ENCODE measurements at places on chromosomes 1 and 21. TPM values are rescaled to one million over a fixed set of nuclear protein-coding genes. Genes with fewer than 3 reads are reported as not detected.
A peak's percentile ranks its signal among the peaks of the same experiment; 100 is the strongest.

The LCE7A gene
- not detected for total RNA-seq

GRCh38 chr1:64530969-64531692 is 61.2 kb downstream of the CACHD1 start:
- DNase-seq: no peak
- H3K4me3 ChIP-seq: no peak overlapping the region
- H3K36me3 ChIP-seq: no peaks in the 10 kb centered on the region

- peak; percentile 64 for DNase-seq
- H3K27ac ChIP-seq: no peak overlapping the region
- no peaks in the 10 kb centered on the region for H3K36me3 ChIP-seq
- no peaks in the 10 kb centered on the region for H3K4me1 ChIP-seq
- no peak overlapping the region for H3K4me3 ChIP-seq
These were observed 57.8 kb downstream of the EDARADD start for GRCh38 chr1:236451796-236452373.

- H3K4me1 ChIP-seq: peaks cover 25% of the 10 kb centered on the region
- peak overlapping the region; percentile 84 for H3K27ac ChIP-seq
- peak overlapping the region; percentile 93 for H3K4me3 ChIP-seq
- H3K27me3 ChIP-seq: peaks cover 11% of the 10 kb centered on the region
These were observed 1.0 kb upstream of the CDKN2C start for GRCh38 chr1:50968821-50969610.

DNA sequence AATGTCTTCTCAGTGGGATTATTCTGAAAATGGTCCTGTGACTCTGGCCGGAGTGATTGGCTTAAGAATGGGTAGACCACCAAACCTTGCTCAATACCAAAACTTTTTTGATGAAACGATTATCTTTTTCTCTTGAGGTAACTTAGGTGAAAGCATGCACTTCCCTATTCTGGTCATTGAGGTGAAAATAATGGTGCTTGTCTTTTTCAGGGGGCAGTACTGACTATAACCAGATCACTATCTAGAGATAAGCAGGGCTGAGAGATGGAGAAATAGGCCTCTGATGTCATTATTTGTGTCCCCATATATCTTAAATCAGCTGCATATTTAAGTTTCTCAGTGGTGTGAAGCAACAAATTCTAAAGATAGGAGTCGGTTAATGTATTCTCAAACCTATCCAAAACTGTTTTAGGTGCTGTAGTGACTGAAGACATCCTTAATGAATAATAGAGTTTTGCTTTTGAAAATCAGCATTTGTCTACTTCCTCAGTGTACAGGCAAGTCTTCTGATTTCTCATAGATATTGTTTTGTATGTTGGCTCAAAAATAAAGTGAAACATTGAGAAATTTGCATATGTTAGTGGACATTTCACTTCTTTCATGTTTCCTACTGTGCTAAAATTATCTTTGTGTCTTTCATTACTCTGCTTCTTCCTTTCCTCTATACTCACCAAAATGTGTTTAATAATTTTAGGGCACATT is 735.3 kb upstream of the ADGRL4 start:
- no peaks in the 10 kb centered on the region for H3K4me1 ChIP-seq
- no peaks in the 10 kb centered on the region for H3K27me3 ChIP-seq
- no peak for DNase-seq
- no peak overlapping the region for H3K27ac ChIP-seq
- no peaks in the 10 kb centered on the region for H3K36me3 ChIP-seq

- peak overlapping the region; percentile 94 for H3K27ac ChIP-seq
- peak overlapping the region; percentile 90 for H3K4me3 ChIP-seq
- no peaks in the 10 kb centered on the region for H3K27me3 ChIP-seq
These were observed 41.9 kb downstream of the CD34 start for GRCh38 chr1:207868774-207869721.

DNA sequence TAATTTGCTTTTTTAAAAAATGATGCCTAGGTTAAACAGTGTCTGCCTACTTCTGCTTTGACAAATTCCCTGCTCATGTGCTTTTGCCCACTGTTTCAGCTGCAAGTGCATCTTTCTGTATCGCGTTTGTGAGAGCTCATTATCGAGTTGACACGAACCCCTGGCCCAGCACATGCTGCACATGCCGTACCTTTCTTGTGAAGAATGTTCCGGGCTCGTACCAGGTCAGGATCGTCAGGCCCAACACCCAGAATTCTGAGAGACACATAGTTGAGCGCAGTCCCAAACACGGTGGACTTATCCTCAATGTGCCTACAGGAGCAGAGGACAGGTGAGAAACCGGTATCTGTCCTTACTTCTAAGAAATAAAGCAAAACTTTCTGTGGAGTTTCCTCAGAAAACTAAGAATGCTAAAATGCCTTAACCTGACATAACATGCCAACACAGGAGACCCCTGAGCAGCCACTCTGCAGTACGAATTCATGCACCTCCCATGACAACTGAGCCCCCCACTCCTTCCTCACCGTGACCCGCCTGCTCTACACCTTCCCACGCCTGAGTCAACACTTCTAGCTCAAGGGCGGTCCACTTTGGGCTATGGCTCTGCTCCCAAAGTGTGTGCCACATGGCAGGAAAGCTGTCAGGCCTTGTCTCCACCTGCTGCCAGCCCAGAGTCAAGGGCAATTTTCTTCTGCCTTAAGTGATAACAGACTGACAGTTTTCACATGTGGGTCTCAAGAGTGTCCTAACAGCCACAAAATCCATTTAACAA is 6.7 kb downstream of the LSS start:
- H3K27me3 ChIP-seq: no peaks in the 10 kb centered on the region
- H3K4me1 ChIP-seq: peaks cover 11% of the 10 kb centered on the region
- no peak overlapping the region for H3K4me3 ChIP-seq
- no peak overlapping the region for H3K27ac ChIP-seq

- DNase-seq: peak; percentile 30
- no peaks in the 10 kb centered on the region for H3K27me3 ChIP-seq
- no peaks in the 10 kb centered on the region for H3K4me1 ChIP-seq
- peaks cover 12% of the 10 kb centered on the region for H3K36me3 ChIP-seq
- H3K27ac ChIP-seq: no peak overlapping the region
- H3K4me3 ChIP-seq: no peak overlapping the region
These were observed 55.4 kb downstream of the KCNAB2 start for GRCh38 chr1:6100861-6101783.

GRCh38 chr1:31868862-31869261 is 53.0 kb upstream of the SPOCD1 start:
- no peak for DNase-seq
- H3K4me3 ChIP-seq: no peak overlapping the region
- peaks cover 24% of the 10 kb centered on the region for H3K4me1 ChIP-seq
- H3K27ac ChIP-seq: no peak overlapping the region

Data from activated CD4-positive, alpha-beta T cell treated with anti-CD3 and anti-CD28 coated beads for 36 hours (primary cell).